ENCODE measurements at places on chromosomes 3 and 15. TPM values are rescaled to one million over a fixed set of nuclear protein-coding genes. Genes with fewer than 3 reads are reported as not detected.

DNA sequence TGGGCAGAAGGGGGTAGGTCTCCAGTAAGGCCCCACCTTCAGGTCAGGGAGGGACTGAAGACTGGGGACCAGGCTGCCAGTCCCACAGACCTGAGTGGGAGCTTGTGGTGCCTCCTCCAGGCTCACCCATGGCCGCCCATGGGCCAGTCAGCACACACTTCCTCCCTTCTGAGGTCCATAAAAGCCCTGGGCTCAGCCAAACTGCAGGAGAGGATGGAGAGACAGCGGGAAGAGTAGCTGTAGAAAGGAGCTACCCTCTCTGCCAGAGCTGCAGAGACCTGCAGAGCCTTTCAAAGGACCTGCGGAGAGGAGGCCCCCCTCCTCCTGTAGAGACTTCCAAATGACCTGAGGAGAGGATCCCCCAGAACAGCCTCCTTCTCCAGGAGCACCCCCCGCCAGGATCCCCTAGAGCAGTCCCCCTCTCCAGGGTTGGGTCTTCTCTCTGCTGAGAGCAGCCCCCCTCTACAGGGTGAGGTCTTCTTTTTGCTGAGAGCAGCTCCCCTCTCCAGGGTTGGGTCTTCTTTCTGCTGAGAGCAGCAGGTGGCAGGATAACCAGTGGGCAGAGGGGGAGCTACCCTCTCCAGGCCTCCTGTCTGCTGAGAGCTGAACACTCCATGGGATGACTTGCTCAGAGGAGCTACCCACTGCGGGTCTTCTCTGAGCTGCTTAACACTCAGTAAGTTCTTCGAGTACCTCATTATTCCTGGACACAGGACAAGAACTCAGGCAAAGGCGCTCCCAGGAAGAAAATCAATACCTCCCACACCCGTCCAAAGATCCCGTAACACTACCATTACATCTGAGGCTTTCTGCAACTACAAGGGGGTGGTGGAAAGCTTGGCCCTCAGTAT lies 5.0 kb upstream of the SKIC8 start:
- H3K36me3 ChIP-seq: no peaks in the 10 kb centered on the region
- H3K4me3 ChIP-seq: no peak overlapping the region
- peaks cover 3% of the 10 kb centered on the region for H3K4me1 ChIP-seq
- DNase-seq: no peak
- no peak overlapping the region for H3K27ac ChIP-seq

GRCh38 chr3:114861666-114862065 lies 285.4 kb downstream of the ZBTB20 start:
- DNase-seq: no peak
- H3K4me1 ChIP-seq: peaks cover 42% of the 10 kb centered on the region
- no peak overlapping the region for H3K4me3 ChIP-seq
- no peaks in the 10 kb centered on the region for H3K36me3 ChIP-seq
- no peak overlapping the region for H3K27ac ChIP-seq

RBP2 gene
- polyA plus RNA-seq: not detected

- no peak overlapping the region for H3K27ac ChIP-seq
- H3K4me1 ChIP-seq: no peaks in the 10 kb centered on the region
- H3K27me3 ChIP-seq: no peaks in the 10 kb centered on the region
- H3K4me3 ChIP-seq: no peak overlapping the region
- no peaks in the 10 kb centered on the region for H3K36me3 ChIP-seq
- no peak for DNase-seq
Measured at GRCh38 chr3:27201492-27201891, 167.7 kb downstream of the NEK10 start.

- H3K27me3 ChIP-seq: no peaks in the 10 kb centered on the region
- no peak overlapping the region for H3K27ac ChIP-seq
- no peaks in the 10 kb centered on the region for H3K36me3 ChIP-seq
- no peaks in the 10 kb centered on the region for H3K4me1 ChIP-seq
Measured at GRCh38 chr15:70801109-70801508, 37.8 kb upstream of the UACA start.

NTRK3 gene
- polyA plus RNA-seq: not detected

GRCh38 chr3:12467746-12468145 lies 16.5 kb upstream of the TSEN2 start:
- H3K4me3 ChIP-seq: no peak overlapping the region
- no peak for DNase-seq
- H3K36me3 ChIP-seq: no peaks in the 10 kb centered on the region
- H3K4me1 ChIP-seq: no peaks in the 10 kb centered on the region

DNA sequence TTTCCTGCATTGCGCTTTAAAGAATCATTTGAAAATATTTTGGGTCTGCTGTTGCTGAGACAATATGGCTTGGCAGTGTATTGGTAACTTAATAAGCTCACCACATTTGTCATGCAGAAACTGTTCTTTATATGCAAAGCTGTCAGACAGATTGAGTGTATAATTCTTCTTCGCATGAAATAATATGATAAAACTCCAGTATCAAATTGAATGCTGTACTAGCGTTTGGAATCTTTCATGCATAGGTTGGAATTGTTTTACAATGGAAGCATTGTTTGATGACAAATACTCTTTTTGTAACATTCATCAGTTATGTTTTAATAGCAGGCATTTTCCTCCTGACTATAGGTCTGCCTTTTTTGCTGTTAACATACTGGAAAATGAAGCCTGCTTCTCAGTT lies 53.8 kb downstream of the RBMS3 start:
- H3K27me3 ChIP-seq: no peaks in the 10 kb centered on the region
- no peaks in the 10 kb centered on the region for H3K36me3 ChIP-seq
- no peak for DNase-seq
- no peaks in the 10 kb centered on the region for H3K4me1 ChIP-seq

DNA sequence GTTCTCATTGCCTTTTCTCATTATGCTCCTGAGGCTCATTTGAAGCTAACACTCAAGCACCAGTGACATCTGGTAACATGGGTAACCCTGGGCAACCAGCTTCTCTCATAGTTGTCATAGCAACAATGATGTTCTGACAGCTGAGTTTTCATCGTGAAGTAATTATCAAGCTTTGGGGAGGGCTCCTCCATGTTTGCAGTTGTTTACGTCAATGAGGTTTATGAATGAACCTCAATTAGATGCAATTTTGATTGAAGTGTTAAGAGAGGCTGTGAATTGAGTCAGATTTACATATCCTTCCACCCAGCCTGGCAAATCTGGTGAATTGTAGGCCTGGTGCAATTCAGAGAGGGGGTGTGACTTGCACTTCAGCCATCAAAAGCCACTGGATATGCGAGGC lies 119.3 kb upstream of the CHD2 start:
- H3K27ac ChIP-seq: no peak overlapping the region
- H3K4me3 ChIP-seq: no peak overlapping the region
- DNase-seq: no peak
- H3K27me3 ChIP-seq: no peaks in the 10 kb centered on the region
- no peaks in the 10 kb centered on the region for H3K36me3 ChIP-seq

DNA sequence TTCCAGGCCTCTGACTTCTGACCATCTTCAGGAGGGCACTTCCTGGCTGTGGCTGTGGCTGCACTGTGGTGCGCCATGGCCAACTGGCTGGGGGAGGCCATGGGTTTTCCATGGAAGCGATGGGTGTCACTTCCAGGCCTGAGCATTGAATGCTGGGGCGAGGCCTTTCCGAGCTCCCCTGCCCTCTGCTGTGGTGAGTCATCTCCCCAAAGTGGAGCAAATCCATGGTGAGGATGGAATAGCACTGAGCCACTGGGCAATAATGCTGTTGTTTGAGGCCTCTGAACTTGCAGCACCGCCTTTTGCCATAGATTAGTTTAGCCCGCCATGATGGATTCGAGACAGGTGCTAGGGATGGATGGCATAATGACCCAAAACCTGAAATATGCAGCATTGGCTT lies 155.5 kb downstream of the GABRG3 start:
- no peaks in the 10 kb centered on the region for H3K27me3 ChIP-seq
- H3K36me3 ChIP-seq: no peaks in the 10 kb centered on the region
- H3K4me3 ChIP-seq: no peak overlapping the region
- DNase-seq: no peak

DET1 gene
- polyA plus RNA-seq: 2.1 TPM

- H3K27me3 ChIP-seq: peaks cover 72% of the 10 kb centered on the region
- peak; percentile 21 for DNase-seq
- peaks cover 22% of the 10 kb centered on the region for H3K4me1 ChIP-seq
Measured at GRCh38 chr15:91099995-91100813, at the start of gene SV2B. Gene SV2B (plus strand): TSS chr15:91100257. CDS start chr15:91226264, 126,007 bp downstream.

GRCh38 chr15:25734680-25735355 lies 128.3 kb downstream of the ATP10A start:
- H3K4me1 ChIP-seq: peaks cover 3% of the 10 kb centered on the region
- peaks cover 34% of the 10 kb centered on the region for H3K27me3 ChIP-seq
- no peak overlapping the region for H3K4me3 ChIP-seq
- H3K36me3 ChIP-seq: no peaks in the 10 kb centered on the region
- H3K27ac ChIP-seq: no peak overlapping the region

DNA sequence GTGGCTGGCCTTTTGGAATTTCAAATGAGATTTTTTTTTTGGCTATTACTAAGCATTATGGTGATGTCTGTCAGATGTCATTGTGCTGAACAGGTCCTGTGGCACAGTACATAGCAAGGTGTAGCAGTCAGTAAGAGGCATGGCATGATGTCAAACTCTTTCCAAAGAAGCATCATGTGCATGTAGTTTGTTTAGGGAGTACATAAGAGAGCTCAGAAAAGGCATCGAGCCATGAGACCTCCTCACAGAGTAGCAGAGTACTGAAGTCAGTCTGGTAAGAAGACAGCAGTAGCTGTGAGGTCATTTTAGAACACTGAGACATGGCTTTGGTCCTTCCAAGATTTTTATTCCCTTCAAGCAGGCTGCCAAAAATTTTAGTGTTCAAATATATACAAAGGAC lies 134.9 kb upstream of the SPRED1 start:
- no peak overlapping the region for H3K27ac ChIP-seq
- peaks cover 5% of the 10 kb centered on the region for H3K4me1 ChIP-seq
- H3K4me3 ChIP-seq: no peak overlapping the region
- peaks cover 23% of the 10 kb centered on the region for H3K27me3 ChIP-seq
- H3K36me3 ChIP-seq: no peaks in the 10 kb centered on the region

GRCh38 chr3:105869861-105870755 lies 1.3 kb upstream of the CBLB start:
- H3K4me3 ChIP-seq: peak overlapping the region; percentile 48
- peak overlapping the region; percentile 91 for H3K27ac ChIP-seq
- no peaks in the 10 kb centered on the region for H3K27me3 ChIP-seq
- peaks cover 27% of the 10 kb centered on the region for H3K4me1 ChIP-seq
- H3K36me3 ChIP-seq: no peaks in the 10 kb centered on the region

CISH gene
- polyA plus RNA-seq: not detected

GRCh38 chr3:139006051-139006716 lies at the start of gene PRR23A:
Gene PRR23A (minus strand): TSS chr3:139006268. CDS start chr3:139006268, 0 bp downstream.
- no peaks in the 10 kb centered on the region for H3K4me1 ChIP-seq
- no peak within 1 kb of the TSS for H3K27ac ChIP-seq
- no peak for DNase-seq
- H3K36me3 ChIP-seq: no peaks in the 10 kb centered on the region
- no peak within 1 kb of the TSS for H3K4me3 ChIP-seq

- DNase-seq: no peak
- H3K27ac ChIP-seq: peak overlapping the region; percentile 38
- H3K36me3 ChIP-seq: no peaks in the 10 kb centered on the region
- H3K27me3 ChIP-seq: no peaks in the 10 kb centered on the region
Measured at GRCh38 chr3:195155570-195156241, 115.3 kb downstream of the XXYLT1 start.

- peaks cover 11% of the 10 kb centered on the region for H3K4me1 ChIP-seq
- peak overlapping the region; percentile 25 for H3K27ac ChIP-seq
- H3K36me3 ChIP-seq: peaks cover 6% of the 10 kb centered on the region
Measured at GRCh38 chr3:42369304-42369703, 41.1 kb downstream of the LYZL4 start.

GRCh38 chr15:59550530-59550929 lies 61.1 kb upstream of the GCNT3 start:
- H3K27ac ChIP-seq: no peak overlapping the region
- H3K27me3 ChIP-seq: peaks cover 11% of the 10 kb centered on the region
- H3K4me3 ChIP-seq: no peak overlapping the region
- no peaks in the 10 kb centered on the region for H3K36me3 ChIP-seq
- DNase-seq: no peak

DNA sequence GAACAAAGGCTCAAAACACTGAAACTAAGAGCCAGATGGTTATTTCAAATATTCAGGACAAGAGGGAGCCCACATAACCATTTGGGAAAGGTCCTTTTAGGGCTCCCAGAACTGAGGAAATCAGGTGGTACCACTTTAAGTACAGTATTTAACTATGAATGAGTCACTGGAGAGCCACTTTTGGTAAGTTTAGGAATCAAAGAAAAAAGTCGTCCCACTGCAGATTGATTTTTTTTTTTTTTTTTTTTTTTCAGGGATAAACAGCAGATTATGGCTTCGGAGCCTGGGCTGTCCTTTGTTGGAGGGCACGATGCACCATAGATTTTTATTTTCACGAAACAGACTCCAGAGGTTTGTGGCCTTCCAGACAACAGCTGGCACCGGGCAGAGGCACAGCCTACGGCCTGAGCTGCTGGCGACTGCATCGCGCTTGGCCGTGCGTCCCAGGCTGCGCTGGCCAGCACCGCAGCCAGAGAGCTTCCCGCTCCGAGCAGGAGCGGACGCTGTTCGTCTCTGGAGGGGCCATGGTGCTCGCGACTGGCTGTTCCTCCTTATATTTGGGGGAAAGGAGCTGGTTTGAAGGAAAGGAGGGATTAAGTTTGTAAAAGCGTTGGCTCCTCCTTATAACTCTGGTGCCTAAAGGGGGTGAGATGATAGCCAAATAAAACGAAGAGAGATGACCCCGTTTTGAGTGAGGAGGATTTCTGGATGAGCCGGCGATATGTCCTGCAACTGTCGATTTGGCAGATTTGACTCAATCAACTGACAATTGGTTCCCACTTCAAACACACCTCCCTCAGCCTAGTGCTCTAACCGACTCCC lies 152.9 kb upstream of the GOLIM4 start:
- no peaks in the 10 kb centered on the region for H3K36me3 ChIP-seq
- peaks cover 7% of the 10 kb centered on the region for H3K27me3 ChIP-seq
- no peak for DNase-seq
- no peak overlapping the region for H3K27ac ChIP-seq
- peak overlapping the region; percentile 86 for H3K4me3 ChIP-seq

DNA sequence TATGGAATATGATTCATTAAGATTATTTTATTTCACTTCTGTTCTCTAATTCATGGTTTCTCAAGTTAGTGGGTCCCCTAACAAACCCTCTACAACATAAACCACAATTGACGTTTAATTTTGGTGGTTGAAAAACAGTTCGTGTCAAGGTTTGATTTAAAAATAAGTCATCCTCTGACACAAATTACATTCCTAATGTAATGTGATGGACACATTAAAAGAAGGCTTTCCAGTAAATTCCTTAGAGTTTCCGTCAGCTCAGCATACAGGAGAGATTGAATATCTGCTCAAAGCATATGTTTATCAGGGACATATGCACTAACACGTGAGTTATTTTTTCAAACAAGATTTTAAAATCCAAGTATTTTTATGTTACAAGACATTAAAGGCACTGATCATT lies 626.5 kb upstream of the ADAMTS9 start:
- H3K36me3 ChIP-seq: no peaks in the 10 kb centered on the region
- no peak overlapping the region for H3K27ac ChIP-seq
- H3K4me1 ChIP-seq: no peaks in the 10 kb centered on the region

DNA sequence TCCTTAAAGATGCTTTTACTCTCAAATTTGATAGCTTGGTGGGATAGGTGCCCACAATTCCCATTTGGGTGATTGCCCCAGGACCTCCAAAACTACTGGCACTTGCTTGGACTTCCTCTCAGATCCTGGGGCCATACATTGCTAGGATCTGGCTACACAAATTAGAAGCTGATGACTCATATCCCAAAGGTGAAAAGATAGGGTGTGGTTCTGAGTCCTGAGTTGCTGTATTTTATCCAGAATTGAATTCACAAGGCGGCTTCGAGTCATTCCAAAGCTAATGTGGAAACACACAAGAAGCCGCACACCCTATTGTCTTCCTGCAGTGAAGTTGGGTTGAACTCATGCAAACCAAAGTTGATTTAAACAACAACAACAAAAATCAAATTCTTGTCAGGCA lies 53.4 kb downstream of the DUT start:
- H3K27me3 ChIP-seq: no peaks in the 10 kb centered on the region
- no peak overlapping the region for H3K4me3 ChIP-seq
- no peaks in the 10 kb centered on the region for H3K36me3 ChIP-seq
- no peaks in the 10 kb centered on the region for H3K4me1 ChIP-seq
- no peak for DNase-seq

Data from naive B cell (primary cell).